GM12891 (cell line): ENCODE measurements at places on chromosomes 7 and 10.

- no peak for DNase-seq
Observed at GRCh38 chr7:131034166-131034881, 293.4 kb upstream of the MKLN1 start.

GRCh38 chr10:79488336-79488735, 24.0 kb upstream of the EIF5AL1 start:
- DNase-seq, result no peak

DNA sequence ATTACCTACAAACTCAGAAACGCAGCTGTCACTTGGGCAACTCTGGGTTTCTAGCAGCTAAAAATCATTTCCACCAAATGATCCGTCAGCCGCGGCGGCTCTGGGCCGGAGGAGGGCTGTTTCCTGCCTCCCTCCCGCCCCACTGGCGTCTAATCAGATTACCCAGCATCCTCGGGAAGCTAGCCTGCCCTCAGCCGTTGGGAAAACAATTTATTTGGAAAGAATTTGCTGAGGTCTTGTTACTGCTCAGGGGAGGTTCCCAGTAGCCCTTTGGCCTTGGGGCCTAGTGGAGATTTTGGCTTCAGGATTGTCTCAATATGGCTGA, 65.0 kb upstream of the ADGRA1 start:
- DNase-seq, result no peak

- no peak for DNase-seq
Observed at GRCh38 chr10:34959321-34959720, 130.8 kb downstream of the CUL2 start.

GRCh38 chr7:115059321-115059720, 137.4 kb downstream of the MDFIC start:
- no peak for DNase-seq

GRCh38 chr10:123715546-123715945, 49.4 kb downstream of the GPR26 start:
- DNase-seq, result no peak

GRCh38 chr7:54967377-54967776, 51.4 kb upstream of the EGFR start:
- DNase-seq, result no peak

- no peak for DNase-seq
Observed at GRCh38 chr7:94679358-94679757, 23.4 kb upstream of the SGCE start.

DNA sequence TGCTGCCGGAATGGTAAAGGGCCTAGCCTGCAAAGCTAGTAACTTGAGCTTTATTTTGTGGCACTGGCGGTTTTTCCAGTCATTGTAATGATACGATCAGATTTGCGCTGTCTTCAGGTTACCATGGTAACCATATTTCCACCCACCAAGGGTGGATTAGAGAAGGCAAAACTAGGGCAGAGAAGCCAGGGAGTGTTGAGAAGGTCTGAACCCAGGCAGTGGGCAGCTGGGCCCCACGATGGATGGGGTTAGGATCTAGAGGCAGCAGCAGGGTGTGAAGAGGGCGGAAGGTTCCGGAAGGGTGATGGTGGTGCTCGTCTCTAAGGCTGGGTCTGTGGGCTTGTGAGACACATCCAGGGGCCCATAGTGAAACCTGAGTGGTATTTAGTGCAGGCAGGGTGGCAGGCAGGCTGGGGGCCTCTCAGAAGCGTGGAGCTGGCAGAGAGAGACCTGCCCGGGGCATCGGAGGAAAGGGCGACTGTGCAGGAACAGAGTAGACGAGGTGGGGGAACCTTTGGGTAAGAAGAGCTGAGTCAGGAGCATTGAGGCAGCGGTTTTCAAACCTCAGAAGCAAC, 87.9 kb upstream of the GTF2I start:
- DNase-seq, result no peak

- no peak for DNase-seq
Observed at GRCh38 chr7:134696261-134696660, 49.6 kb downstream of the BPGM start.

- no peak for DNase-seq
Observed at GRCh38 chr7:157555313-157555712, 218.5 kb downstream of the DNAJB6 start.

GRCh38 chr10:22247636-22248035, 29.8 kb upstream of the EBLN1 start:
- no peak for DNase-seq

DNA sequence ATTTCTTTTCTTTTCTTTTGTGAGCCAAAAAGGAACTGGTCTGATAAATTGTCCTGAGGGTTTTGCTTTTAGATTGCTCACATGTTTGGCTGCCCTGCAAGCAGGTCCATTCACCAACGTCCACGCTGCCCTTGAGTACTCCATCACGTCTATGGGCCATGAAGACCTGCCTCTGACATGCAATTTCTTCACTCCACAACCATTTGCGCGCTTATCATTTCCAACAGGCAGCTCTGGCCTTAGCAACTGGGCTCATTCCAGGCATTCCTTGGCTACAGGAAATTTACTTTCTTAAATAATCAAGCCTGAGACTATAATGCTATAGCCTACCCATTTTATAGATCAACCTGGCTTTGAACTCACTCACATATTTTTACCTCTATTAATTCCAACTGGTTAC, 408.3 kb upstream of the C7orf33 start:
- no peak for DNase-seq

GRCh38 chr7:86485827-86486226, 157.9 kb upstream of the GRM3 start:
- DNase-seq, result no peak

GRCh38 chr7:29194206-29194593, 375 bp upstream of the CHN2 start:
- no peak for DNase-seq

- DNase-seq, result no peak
Observed at GRCh38 chr10:116771101-116771958, 29.0 kb upstream of the HSPA12A start.

GRCh38 chr10:77909021-77909748, 17.4 kb downstream of the DLG5 start:
- DNase-seq, result no peak

DNA sequence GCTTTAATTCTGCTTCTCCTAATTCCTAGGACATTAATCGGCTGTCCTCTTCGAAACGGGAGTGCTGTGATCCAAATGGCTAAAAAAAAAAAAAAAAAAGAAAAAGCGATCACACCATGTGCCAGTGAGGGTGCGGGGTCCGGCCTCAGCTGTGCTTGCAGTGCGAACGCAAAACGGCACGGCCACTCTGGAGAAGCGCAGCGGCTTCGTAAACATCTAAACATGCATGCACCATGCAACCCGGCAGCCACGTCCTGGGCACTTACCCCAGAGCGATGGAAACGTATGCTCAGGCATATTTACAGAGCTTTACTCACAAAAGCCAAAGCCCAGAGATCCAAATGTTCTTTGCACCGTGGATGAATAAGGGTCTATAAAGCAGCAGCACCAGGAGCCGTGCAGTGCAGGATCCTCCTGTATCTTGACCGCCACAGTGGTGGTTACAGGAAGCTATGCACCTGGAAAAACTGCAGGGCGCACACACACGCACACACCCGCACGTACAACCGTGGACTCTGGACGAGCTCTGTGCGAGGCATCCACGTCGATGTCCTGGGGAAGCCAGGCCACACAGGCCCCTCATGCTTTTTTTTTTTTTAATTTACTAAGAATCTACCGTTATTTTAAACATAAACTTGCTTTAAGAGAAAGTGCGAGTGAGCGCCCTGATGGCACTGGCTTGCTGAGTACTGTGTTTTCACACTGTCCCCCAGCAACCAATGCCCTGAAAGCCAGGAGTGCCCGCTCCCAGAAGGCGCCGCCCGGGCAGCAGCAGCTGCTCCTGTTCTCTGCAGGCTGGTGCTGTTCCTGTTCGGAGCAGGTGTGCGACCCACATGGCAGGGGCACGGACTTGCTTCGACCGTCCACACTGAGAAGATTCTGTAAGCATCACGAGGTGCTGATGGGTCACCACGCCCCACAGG, 25.0 kb downstream of the GPER1 start:
- no peak for DNase-seq

- no peak for DNase-seq
Observed at GRCh38 chr10:124721330-124722045, 22.7 kb downstream of the FAM53B start.

DNA sequence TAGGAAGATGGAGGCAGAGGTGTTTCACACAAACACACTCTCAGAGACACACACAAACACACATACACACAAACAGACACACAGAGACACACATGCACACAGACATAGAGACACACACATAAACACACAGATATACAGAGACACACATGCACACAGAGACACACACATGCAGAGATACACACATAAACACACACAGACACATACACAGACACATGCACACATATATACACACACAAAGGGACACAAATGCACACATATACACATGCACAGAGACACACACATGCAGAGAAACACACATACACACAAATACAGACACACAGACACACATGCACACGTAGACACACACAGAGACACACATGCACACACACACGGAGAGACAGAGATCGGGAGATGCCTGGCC, 163.3 kb downstream of the TCERG1L start:
- DNase-seq, result no peak

GRCh38 chr7:47647181-47647917, 65.4 kb upstream of the TNS3 start:
- DNase-seq, result no peak

DNA sequence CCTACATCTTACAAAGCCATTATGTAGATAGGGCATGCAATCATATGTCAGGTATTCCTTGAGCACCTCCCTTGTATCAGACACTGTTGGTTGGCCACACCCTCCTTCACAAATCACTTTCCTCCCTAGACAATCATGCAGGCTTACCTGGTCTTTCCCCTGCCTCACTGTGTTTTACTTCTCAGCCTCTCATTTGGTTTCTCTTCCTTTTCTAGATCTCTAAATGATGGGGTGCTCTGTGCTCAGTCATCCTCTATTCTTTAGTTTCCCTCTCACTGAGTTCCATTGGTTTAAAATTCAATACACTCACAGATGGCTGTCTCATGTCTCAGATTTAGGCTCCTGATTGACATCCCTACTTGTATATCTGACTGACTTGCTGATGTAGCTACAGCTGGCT, 31.4 kb downstream of the ANK3 start:
- DNase-seq, result peak; percentile 7

- DNase-seq, result peak; percentile 92
Observed at GRCh38 chr7:128409596-128410450, at the start of gene IMPDH1. IMPDH1 (minus strand) TSS chr7:128409982; CDS start chr7:128409901, 81 bp downstream.

GRCh38 chr10:17115683-17116082, 13.9 kb downstream of the CUBN start:
- no peak for DNase-seq

DNA sequence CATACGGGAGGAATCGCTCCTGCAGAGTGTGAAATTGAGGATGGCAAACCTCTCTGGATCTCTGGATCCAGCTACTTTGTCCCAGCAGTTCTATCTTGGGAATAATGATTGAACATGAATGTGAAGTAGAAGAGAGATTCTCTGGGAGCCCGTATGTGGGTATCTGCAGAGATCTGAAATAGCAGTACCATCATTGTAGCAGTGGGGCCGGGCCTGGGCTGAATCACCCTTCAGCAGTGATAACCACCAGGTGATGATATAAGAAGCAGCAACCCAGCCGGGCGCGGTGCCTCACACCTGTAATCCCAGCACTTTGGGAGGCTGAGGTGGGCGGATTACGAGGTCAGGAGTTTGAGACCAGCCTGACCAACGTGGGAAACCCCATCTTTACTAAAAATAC, 51.9 kb downstream of the SKIDA1 start:
- no peak for DNase-seq

DNA sequence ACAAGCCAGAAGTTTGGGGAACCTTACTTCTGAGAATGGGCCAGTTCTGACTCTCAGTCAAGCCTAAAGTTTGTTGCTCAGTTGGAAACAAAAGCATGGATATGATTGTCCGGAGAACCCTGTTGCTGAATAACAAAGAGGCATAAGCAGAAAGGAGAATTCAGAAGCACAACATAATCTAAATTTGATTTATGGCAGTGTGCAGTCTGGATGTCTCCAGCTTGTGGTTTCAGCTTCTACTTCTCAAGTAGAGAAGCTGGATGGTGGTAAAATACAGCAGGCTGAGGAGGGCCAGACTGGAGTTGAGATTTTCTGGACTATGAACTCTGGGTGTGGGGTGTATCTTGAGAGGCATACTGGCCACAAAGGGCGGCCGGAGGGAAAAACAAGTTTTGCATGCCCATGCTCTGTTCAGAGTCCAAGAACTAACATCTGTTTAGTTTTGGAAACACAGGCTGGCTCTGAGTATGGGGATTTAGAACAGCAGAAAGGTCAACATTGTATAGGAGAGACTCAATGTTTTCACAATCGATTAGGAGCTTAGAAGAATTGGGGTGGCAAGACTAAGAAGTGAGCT, 592.9 kb downstream of the CNTNAP2 start:
- DNase-seq, result no peak

GRCh38 chr7:112495810-112496462, 15.1 kb downstream of the LSMEM1 start:
- DNase-seq, result no peak

DNA sequence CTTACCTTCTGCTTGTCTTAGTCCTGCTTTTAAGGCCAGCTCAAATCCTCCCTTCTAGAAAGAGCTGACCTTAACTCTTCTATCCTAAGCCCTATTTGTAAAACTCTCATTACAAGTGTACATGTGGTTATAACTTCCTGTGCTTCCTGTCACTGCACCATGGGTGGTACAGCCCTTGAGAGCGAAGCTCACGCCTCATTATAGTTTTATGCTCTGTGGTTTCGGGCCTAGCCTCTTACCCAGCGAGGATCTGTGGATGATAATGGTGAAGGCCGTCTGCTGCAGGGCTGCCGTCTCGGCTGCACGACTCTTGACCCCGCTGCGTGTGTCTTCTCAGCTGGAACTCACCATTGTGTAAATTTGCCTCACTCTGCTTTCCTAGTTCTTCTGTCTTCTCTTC, 74.6 kb downstream of the CUL1 start:
- DNase-seq, result no peak

DNA sequence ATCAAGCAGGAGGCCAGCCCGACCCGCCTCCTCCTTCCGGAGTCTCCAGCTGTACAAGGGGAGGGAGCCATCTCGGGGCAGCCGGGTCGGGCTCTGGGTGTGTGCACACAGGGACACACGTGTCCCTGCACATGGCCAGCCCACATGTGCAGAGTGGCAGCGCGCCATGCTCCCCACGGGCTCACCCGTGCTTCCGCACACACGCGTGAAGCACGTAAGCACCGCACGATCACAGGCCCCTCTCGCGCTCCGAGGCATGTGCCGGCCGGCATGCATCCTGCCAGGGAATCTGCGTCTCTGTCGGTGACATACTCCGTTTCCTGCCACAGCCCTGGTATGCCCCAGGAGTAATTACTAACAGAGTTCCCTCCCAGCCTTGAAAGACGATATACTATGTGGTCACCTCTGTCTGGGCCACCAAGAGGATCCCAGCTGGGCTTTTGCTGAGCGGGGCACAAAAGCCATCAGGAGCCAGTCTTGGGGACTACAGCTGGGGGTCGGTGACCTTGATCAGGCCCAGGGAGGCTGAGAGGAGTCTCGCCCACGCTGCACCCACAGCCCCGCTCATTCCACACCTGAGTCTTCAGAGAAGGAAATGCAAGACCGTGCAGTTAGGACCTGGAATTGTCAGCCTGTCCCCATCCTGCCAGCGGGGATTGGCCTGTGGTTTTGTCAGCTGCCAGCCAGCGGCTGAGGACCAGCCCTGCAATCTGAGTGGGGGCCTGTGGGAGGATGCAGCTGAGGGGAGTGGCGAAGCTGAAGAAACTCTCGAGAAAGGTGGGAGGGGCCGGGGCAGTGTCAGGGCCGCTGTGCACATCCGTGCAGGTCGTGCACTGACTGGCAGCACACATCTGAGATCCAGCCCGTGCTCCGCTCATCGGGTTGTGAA, 11.0 kb upstream of the LFNG start:
- DNase-seq, result peak; percentile 78

- DNase-seq, result no peak
Observed at GRCh38 chr10:71708897-71709882, 10.4 kb downstream of the C10orf105 start.

- no peak for DNase-seq
Observed at GRCh38 chr7:14934839-14935238, 32.3 kb upstream of the DGKB start.
